ENCODE measurements at places on chromosomes 2 and 18. TPM values are rescaled to one million over a fixed set of nuclear protein-coding genes. Genes with fewer than 3 reads are reported as not detected.
A peak's percentile ranks its signal among the peaks of the same experiment; 100 is the strongest.

The CD8B2 gene
- not detected for total RNA-seq

The IRS1 gene
- 48.0 TPM for total RNA-seq

The CPO gene
- 0.28 TPM for total RNA-seq

The RAB12 gene
- total RNA-seq: 43.5 TPM

The REG3G gene
- total RNA-seq: not detected

The CLASP1 gene
- total RNA-seq: 47.9 TPM

The IL36G gene
- total RNA-seq: not detected

- DNase-seq: no peak
Measured at GRCh38 chr18:334575-335132, 66.8 kb upstream of the THOC1 start.

DNA sequence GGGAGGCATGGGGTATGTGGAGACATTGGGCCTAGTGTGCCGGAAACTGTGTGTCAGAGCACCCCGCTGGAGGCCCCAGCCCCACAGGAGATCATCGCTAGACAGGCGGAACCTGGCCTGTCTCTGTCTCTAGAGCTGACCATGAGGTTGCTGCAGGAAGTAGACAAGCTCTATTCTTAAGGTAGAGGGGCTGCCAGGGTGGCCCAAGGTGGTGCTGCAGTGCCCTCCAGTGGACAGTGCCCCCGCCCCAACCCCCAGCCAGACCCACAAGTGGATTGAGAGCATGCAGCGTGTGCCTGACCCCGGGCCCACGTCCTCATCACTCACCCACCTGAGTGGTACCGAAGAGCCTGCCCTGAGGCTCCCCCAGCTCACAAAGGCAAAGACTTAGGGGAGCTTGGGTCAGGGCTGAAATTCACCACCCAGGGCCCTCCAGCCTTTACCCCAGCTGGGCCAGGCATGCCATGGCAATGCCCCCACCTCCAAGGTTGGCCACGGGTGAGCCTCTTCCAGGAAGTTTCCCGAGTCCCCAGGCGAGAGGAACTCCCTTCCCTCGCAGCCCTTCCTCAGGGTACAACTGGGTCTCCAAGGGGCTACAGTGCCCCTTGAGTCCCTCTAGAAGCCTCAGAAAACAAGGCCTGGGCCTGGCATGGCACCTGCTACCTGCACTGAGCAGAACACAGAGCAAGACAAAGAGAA lies 155.0 kb downstream of the TTC32 start:
- DNase-seq: no peak

DNA sequence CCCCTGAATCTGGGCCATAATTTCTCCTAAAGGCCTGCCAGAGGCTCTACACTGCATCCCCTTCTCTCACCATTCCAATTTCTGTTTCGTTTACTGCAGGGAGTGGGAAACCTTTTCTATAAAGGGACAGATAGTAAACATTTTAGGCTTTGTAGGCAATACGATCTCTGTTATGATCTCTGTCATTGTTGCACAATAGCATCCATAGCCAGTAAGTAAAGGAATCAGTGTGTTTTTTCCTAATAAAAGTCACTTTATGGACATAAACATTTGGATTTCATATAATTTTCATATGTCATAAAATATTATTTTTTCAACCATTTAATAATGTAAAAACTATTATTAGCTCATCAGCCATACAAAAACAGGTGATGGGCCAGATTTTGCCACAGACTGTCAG lies 531.7 kb downstream of the DSC3 start:
- no peak for DNase-seq

- DNase-seq: no peak
Measured at GRCh38 chr2:44200759-44201158, 32.1 kb downstream of the PPM1B start.

GRCh38 chr18:69259282-69259681 lies 141.4 kb upstream of the DOK6 start:
- no peak for DNase-seq

- DNase-seq: no peak
Measured at GRCh38 chr2:212672186-212672585, 133.6 kb upstream of the ERBB4 start.

DNA sequence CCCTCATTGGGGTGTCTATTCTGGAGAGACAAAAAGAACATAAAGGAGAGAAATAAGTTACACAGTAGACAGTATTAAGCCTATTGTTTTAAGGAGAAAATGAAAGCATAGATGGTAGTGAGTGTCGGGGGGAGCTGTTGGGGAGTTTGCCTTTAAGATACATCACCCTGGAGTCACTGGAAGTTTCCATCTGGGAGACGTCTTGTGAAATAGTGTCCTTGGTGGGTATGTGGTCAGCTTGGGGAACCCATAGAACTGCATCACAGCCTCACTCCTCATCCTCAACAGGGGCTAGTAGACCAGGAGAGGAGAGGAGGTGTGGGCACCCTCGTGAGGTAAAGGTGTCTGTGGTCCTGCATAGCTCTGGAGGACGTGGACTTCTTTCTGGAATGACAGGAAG lies 60.6 kb downstream of the RNF144A start:
- DNase-seq: no peak

GRCh38 chr2:190210471-190210870 lies 109.2 kb downstream of the HIBCH start:
- DNase-seq: no peak

- no peak for DNase-seq
Measured at GRCh38 chr2:195961873-195962272, 106.8 kb downstream of the DNAH7 start.

- no peak for DNase-seq
Measured at GRCh38 chr2:127672341-127673224, 2.7 kb downstream of the LIMS2 start.

- DNase-seq: no peak
Measured at GRCh38 chr2:83587309-83587708, 871.8 kb downstream of the SUCLG1 start.

DNA sequence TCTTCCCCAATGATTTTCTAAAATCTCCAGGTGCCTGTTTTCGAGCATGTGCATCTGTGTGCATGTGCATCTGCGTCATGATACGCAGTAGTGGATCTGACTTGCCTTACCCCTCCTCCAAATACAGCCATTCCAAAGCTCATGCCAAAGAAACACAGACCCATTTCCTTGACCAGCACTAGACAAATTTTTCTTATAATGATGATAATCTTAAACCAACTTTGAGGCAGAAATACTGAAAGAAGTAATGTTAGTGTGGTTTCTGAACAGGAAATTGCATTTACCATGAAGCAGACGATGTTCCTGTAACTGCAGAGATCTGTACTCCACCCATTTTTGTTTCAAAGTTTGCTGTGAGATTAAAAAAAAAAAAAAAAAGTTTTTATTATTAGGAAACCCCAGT lies 25.6 kb downstream of the CYTIP start:
- DNase-seq: no peak

DNA sequence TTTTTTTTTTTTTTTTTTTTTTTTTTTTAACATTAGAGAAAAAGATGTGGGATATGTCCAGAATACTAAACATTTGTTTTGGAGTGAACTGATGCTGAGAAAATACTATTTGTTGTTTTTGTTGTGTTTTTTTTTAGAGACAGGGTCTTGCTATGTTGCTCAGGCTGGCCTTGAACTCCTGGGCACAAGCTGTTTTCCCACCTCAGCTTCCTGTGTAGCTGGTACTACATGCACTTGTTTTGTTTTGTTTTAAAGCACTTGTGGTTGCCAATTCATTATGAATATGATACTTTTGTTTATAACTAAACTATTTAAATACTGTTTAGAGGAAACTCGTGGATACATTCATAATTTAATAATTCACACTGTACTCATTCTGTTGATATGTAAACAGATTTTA lies 33.4 kb upstream of the DYSF start:
- DNase-seq: no peak

DNA sequence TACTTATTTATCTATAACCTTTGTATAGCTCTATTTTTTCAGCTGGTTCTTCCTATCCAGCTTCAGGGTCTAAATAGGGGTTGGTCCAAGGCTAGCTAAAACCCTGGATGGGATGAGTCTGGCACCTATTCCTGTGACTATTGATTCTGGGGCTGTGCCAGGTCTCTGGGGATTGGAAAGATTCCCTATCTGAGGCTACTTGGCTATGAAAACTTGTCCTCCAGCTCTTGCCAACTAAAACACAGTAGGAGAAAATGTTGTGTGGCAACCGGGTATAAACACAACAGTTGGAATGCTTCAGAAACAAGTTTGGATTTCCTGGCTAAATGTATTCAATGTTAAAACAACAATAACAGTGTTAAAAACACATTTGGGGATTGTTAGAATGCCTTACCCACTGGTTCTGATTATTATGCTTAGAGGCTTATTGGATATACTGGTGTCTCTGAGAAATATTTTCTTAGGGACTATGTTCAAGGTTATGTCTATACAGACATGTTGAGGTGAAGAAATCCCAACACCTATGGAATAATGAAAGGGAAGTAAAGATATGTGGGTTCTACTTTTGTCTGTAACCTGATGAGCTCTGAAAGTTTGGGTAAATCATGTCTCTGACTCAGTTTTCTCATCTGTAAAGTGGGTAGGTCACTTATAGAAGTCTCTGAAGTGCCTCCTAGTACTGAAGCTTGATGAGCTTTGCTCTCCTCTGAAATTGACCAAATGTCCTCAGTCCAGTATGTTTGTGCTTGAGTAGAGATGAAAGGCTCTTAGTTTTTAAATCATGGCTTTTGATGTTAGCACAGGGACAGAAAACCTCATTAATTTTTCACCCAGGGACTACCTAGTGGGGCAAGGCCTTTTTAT lies 460.7 kb downstream of the MTX2 start:
- peak; percentile 41 for DNase-seq

GRCh38 chr2:168503901-168504300 lies 47.8 kb downstream of the CERS6 start:
- DNase-seq: no peak

DNA sequence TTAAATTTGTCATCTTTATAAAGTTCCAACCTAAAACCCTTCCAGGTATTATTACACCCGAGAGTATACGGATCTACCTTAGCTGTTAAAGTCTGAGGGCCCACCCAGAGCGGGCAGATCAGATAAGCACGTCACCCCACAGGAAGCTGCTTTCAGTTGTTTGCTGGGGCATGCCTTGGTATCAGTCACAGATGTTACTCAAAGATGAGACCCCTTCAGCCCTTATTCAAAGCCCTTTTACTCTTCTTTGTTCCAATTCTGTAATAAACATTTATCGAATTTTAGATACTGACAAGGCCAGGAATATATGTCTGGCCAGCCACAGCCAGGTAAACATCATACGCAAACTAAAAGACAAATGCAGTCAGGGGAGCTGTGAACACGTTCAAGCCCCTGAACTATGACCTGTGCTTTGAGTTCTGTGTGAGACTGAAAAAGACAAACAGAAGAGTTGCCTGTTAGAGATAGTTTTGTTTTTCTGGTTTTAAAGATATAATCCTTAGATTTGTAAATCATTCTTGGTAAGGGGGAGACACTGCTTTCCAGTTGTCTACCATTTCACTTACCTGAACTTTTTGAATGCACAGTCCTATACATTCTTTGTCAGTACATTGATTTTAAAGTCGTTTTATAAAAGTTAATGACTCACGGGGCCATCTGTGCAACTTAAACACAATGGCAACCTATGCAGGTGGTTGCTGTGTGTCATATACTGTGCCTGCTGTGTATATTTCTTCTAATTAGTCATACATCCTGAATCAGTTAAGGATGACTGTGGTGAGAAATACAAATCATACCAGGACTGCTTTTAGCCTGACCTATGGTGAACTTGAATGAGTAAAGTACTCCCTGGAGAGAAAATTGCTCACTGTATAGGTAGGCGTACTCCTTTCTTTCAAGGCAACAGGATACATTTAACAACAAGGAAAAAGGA lies 100.5 kb upstream of the ITPRID2 start:
- DNase-seq: no peak

DNA sequence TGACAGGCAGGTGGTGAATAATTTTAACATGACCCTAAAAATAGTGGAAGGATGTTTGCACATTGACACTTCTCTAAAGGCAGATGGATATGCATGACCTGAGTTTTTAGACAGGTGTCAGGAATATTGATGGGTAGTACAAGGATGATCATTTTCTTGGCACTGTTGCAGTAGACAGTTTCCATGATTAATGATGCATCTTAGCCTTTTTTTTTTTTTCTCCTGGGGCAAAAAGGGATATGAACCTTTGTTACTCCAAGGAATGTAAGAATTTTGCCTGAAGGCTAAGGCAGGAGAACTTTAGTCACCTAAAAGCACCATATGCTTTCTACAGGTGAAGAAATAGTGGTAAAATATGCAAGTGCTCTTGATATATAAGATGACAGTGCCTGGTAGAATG lies 136.3 kb upstream of the CAVIN2 start:
- DNase-seq: no peak

DNA sequence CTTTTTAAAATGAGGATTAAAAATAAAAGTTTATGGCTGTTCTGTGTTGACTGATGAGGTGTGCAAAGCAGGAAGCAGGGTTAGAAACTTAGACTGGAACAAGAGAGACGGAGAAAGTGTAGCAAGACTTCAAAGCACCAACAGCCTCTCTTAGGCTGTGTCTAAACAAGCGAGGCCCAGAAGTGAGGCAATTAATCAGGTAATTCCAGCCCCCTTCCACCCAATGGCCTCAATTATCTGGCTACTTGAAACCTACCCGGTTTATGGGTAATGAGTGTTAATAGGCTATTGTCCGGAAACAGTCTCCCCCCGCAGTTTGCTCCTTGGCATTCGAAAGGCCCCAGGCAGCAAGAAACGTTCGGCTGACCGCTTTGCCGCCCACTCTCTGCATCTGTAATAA lies 171.7 kb upstream of the MYCN start:
- no peak for DNase-seq

DNA sequence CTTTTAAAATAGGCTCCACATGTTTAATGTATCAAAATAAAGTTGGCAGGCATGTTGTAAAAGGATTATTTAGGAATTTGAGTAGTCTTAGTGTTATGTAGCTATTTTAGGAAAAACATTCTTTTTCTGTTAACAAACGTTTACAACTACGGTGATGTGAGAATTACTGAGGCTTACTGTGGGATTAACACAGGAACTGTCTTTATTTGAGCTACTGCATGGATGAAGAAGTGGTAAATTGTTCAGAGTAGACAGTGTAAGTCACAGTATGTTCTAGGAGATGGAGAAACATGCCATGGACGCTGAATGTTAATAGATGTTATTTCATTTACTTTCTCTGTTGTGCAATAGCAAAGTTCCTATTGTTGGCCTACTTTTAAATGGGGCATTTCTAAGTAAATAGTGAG lies 1.6 kb downstream of the PPM1B start:
- DNase-seq: no peak

- DNase-seq: peak; percentile 44
Measured at GRCh38 chr18:13218368-13218991, at the start of gene LDLRAD4. TSS of gene LDLRAD4 (plus strand) at chr18:13218760.
